ENCODE measurements at places on chromosomes 7 and 10.

DNA sequence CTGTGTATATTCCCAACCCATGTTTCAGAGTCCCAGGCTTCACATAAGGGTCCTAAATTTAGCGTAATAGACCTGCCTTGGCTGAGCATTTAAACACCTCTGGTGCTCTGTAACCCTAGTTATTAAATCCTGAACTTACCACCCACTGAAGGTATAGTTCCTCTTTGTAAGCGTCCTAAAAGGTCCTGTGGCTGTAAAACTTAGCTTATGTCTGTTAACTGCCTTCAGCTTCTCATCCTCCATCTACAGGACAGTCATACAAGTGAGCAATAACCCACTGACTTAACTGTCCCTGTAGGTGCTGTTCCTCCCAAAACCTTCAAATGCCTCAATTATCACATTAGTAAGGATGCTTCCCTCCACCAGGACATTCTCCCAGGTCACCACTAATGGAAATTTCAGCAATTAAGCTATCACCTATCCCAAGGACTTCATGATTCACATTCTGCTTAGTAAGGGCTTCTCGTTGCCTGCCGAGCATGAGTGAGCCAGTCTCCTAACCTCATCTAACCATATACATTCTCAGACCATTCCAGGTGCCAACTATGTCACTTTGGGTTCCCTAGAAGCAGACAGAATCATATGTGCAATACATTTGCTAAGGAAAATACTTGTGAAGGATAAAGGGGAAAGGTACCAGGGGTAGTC, 55.8 kb downstream of the CASD1 start:
- DNase-seq = no peak

DNA sequence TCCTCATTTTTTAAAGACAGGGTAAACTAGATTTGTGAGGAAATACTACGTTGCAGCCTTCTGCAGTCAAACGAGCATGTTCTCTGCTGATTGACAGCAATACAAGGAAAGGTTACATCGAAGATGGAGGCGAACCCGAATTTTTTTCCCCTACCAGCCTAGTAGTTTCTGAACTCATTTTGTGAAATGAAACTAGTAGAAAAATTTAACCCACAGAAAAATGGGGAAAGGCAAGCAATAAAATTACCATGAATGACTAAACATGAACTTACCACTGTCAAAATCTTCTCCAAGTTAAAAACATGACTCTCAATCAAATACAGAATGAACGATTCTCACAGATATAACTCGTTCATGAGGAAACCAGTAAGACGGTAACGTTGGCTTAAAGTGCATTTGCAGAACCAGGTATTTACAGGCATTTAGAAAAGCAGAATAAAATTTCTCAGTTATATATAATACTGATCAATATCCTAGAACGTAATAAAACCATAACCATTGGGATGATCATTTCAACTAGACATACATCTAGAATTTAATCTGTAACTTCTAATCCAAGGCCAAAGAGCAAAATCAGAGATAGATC, 73.9 kb downstream of the CELF2 start:
- DNase-seq = no peak

- DNase-seq = no peak
These were observed 69.1 kb downstream of the MEST start for GRCh38 chr7:130560972-130561371.

DNA sequence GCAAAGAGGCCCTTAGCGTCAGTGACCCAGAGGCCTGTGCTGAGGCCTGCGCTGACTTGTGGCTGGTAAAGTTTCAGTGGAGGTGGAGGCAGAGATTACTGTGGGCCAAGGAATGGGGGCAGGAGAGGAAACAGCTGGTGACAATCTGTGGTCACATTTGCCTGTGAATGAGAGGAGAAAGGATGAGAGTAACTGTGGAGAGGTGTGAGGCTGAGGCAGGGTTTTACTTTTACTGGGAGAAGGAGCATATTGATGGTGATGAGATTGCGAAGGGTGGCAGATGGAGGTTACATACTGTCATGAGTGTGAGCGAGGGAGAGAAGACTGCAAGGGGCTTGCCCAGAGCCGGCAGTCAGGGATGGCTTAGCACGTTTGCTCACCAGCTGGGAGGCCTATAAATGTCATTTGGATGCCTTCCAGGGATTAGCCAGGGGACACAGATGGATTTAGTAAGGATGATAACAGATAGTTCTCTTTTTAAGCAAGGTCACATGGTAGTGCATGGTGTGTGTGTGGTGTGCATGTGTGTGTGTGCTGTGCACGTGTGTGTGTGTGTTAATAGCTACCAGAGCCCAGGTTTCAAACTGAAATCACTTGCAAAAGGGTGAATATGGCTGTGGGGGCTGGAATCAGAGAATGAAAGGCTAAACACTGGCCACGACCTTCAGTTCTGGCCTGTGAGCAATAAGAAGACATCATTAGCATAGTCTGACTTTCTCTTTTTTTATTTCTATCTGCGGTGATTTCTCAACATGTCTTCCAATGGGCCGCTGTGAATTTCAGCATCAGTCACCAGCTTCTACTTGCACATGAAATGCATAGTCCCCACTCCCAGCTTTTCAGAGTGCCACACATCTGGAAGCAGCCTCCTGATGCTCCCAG, 291.5 kb upstream of the ZNF32 start:
- DNase-seq = no peak

- no peak for DNase-seq
These were observed 2.0 kb downstream of the IFRD1 start for GRCh38 chr7:112452102-112452888.

- DNase-seq = no peak
These were observed 65.0 kb downstream of the STK17A start for GRCh38 chr7:43647673-43648472.

DNA sequence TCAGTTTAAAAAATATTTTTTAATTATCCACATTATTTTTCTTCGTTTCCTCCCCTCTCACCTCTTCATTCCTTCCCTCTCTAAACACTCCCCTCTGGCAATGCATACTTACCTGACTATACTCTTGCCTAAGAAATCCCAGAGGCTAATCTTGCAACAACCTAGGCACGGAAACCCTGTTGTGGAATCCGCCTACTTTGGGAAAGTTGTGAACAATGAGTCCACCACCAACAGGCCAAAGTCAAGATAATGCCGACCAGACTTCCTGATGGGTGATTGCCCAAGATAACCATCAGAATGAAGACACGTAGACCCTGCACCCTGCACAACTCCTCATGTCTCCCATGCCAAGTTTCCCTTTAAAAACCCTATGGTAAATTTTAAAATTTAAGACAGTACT, 521.5 kb downstream of the KIF20B start:
- DNase-seq = no peak

DNA sequence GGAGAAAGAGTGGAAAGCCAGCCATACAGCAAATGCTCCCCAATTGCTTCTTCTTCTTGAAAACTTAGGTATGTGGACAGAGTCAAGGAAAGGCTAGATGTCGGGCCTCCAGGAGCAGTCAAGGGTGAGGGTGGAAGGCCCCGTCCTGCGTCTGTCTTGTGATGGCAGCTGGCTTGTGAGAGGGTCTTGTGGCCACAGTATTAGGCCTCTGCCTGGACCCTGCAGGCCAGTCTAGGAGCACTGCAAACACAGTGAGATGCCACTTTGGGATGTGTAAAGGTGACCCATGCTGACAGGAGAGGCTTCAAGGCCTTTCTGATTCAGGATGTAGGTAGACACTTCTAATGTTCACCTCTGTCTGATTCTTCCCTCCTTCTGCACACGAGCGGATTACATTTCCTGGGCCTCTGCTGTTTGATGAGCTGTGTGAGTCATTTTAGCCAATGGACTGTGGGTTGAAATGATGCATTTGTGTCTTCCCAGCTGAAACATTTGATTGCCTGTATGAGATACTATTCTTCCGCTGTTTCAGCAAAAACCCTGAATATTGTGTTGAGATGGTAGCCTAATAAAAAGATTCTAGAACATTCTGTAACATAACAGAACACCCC, 135.4 kb downstream of the EMX2 start:
- no peak for DNase-seq

DNA sequence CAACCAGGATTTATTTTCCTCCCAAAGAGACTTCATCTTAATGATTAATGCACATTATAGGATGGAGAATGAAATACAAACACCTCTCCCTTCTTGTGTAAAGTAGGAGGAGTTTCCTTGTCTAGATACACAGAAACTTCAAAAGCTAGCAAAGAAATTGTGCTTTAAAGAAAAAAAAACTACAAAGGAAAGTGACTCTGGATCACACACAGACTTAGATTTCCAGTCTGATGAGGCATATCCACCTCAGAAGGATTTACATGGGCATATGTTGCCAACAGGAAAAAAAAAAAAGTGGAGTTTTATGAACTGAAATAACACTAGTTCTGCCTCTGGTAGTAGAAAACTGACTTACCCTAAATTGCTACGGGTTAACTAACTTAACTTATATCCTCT, 449.6 kb downstream of the KCNMA1 start:
- DNase-seq = no peak
